ENCODE measurements at places on chromosomes 7 and 10.

DNA sequence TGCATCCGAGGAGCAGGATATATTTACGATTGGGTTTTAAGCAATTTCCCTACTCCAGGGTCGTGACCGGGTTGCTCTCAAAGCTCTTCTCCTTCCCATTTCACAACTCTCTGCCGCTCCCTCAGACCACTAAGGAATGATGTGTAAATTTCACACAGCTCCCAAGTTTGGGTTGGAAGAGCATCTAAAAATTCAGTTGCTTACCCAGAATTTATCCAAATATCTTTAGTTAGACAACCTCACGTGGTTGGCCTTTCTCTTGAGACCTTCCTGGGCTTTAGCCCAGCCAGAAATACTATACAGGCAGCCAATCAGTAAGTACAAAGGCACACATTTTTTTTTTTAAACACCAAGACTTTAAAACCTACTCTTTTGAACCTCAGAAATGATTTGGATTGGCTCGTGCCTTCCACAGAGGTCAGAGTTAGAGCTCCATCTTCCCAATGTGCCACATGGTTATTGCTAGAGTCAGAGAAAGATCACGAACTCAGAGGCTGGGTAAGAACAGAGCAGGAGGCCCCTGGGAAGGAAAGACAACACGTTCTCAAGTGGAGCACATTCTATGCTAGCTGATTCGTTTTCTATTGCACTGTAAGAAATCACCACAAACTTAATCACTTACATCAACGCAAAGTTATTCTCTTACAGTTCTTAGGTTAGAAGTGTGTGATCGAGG is 335.4 kb upstream of the MGMT start:
- no peak for DNase-seq

- DNase-seq: no peak
Observed at GRCh38 chr10:95273393-95274312, 17.1 kb downstream of the PDLIM1 start.

GRCh38 chr7:128115336-128115820 is 84.1 kb upstream of the LRRC4 start:
- no peak for DNase-seq

DNA sequence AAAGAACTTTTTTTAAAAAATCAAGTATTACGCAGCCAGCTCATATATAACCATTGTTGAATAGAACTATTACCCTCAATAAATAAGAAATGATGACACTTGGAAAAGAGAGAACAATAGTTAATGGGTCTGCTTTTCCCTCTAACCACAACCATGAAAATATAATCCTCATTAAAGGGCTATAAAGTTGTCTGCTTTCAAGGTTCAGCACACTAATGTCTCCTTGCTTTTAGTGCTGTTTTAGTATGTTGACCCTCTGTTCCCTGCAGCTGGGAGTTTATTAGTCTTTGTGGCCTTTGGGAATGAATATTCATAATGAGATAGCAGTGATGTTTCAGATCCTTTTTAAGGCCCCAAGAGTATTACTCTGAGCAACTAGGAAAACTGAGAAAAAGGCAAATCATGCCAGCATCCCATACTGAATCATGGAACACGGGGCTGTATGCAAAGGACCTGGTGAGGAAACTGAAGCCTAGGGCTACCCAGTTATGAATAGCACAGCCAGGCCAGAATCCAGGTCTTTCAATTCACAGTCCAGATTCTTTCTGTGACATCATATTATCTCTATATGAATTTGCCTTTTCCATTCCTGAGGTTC is 332.0 kb upstream of the LRGUK start:
- no peak for DNase-seq

DNA sequence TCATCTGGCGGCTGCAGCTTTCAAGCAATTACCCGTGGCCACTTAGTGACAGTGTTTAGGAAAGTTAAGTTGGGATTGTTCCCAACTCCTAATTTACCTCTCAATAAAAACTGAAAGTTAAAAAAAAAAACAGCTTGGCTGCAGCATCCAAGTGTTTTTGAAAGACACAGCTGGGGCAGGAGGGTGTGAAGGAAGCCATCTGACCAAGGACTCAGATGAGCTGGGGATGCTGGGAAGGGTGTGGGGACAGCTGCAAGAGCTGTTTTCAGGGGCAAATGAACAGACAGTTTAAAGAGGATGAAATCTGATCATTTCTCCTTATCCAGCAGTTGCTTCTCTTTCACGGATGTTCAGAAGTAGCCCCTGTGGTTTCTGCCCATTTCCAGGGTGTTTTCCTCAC is 129.2 kb upstream of the CDCA7L start:
- no peak for DNase-seq

Measured in KBM-7 (cell line).